ENCODE measurements at places on chromosomes 2 and 18.
A peak's percentile ranks its signal among the peaks of the same experiment; 100 is the strongest.

- DNase-seq: no peak
These were observed 39.9 kb downstream of the KIF1A start for GRCh38 chr2:240780023-240780700.

- DNase-seq: no peak
These were observed 30.5 kb downstream of the FOSL2 start for GRCh38 chr2:28422908-28423741.

DNA sequence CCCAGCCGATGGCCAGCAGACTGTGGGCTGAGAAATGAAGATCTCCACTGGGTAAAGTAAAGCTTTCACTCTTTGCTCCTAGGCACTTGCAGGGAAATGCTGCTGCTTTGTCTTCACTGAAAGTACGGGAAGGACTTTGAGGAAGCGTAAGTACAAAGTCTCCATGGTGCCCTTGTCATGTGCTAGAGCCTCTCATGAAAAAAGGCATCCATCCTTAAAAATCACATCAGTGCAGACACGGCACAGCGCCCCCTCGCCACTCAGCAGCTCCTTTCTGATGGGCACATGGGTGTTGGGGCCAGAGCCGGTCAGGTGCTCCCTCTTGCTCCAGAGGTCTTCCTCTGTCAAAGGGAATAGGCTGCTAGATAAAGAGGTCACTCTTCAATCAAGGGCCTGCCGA lies 109.0 kb upstream of the STPG4 start:
- DNase-seq: no peak

DNA sequence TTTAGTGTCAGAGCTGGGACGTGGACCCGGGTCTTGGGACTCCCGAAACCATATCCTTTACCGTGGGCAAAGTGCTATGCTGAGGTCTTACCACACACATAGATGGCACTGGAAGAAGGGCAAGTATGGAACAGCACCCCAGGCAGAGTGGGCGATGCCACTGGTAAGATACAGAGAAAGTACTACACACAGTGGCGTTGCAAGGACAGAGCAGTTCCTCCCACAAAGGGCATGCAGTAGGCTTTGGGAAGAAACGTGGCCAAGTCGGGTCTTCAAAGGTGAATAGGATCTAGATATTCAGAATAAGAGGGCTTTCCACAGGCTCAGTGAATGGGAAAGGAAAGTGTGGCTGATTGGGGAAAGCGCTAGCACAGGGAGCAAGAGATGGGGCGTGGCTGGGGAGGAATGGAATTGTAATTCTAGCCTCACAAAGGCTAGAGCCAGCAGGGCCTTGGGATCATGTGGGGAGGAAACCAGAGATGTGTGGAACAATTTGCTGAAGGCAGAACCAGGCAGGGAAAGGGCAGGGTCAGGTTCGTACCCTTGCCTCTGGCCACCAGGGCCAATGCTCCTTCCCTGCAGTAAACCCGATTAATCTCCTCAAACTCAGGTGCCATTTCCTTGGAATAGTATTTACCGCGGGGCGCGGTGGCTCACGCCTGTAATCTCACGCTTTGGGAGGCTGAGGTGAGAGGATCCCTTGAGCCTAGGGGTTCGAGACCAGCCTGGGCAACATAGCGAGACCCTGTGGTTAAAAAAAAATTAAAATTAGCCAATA lies 36.0 kb downstream of the PCBP1 start:
- DNase-seq: no peak

GRCh38 chr18:7317804-7318231 lies 86.9 kb downstream of the LRRC30 start:
- no peak for DNase-seq

- DNase-seq: no peak
These were observed 199.5 kb downstream of the RTP5 start for GRCh38 chr2:242069018-242069417.

DNA sequence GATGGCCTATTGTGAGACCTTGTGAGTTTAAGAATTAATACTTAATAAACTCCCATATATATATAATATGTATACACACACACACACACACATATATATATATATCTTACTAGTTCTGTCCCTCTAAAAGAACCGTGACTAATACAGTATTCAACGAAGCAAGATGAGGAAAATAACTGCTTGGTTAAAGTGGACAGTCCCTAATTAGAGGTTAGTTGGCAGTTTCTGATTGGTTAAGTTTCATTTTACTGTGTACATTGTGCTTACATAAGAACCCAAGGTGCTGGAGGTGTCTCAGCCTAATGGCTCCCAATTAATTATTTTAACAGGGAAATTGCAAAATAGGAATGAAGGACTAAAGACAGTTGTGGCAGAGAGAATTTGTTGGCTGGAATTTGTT lies 132.1 kb downstream of the STRN start:
- DNase-seq: no peak

- no peak for DNase-seq
These were observed 408.0 kb upstream of the DDX18 start for GRCh38 chr2:117406443-117406842.

DNA sequence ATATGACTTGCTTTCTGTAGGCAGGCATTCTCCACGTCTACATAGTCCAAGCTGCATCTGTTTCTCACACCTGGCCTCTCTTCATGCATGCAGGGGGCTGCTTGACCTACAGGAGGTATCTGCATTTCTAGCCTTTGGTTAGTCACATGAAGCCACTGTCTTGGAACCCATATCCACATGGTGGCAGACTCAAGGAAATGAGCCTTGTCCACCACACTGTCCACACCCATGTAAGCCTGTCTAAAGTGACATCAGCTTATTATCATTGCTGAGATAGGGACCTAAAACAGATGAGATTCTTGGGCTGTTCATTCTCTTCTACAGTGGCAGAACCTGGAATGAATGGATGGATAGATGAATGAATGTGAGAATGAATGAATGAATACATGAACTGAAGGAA lies 160.4 kb downstream of the DOCK10 start:
- DNase-seq: no peak

GRCh38 chr2:157418239-157418641 lies 25.6 kb downstream of the CYTIP start:
- DNase-seq: peak; percentile 81

DNA sequence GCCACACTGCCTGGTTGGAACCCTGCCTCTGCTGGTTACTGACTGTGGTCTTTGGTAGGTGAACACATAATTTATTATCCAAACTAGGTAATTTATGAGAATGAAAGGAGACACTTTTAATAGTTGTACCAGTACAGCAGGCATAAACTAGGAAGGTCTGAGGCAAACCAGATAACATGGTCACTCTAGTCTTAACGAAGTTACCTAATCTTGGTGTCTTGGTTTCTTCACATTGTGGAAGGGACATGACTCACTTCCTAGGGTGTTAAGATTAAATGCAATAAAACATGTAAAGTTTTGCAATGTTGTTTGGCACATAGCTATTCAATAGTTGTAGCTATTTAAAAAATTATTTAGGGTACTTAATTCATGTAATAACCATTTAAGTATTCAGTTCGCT lies 23.3 kb downstream of the SPTBN1 start:
- DNase-seq: no peak

- DNase-seq: no peak
These were observed 391 bp downstream of the ZNF385B start for GRCh38 chr2:179861027-179861415.

- no peak for DNase-seq
These were observed 254.6 kb upstream of the PIK3C3 start for GRCh38 chr18:41700416-41700815.

GRCh38 chr18:79360933-79361332 lies 34.8 kb upstream of the NFATC1 start:
- DNase-seq: no peak

DNA sequence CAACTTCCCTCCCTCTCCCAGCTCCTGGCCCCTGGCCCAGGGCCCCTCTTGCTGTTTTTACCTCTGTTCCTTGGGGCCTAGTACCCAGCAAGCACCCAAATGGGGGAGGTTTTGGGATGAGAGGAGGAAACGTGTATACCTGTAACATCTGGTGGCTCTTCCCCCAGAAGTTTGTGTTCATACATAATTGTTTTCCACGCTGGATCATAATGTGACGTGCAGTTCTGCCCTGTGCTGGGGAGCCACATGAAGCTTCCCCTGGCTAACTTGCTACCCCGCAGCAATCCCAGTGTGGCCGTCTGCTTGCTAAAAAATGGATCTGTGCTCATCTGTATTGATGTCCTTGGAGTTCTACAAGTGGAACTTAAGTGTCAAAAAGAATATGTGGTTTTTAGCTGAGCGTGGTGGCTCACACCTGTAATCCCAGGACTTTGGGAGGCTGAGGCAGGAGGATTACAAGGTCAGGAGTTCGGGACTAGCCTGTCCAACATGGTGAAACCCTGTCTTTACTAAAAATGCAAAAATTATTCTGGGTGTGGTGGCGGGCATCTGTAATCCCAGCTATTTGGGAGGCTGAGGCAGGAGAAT lies 36.5 kb downstream of the ANO7 start:
- no peak for DNase-seq

DNA sequence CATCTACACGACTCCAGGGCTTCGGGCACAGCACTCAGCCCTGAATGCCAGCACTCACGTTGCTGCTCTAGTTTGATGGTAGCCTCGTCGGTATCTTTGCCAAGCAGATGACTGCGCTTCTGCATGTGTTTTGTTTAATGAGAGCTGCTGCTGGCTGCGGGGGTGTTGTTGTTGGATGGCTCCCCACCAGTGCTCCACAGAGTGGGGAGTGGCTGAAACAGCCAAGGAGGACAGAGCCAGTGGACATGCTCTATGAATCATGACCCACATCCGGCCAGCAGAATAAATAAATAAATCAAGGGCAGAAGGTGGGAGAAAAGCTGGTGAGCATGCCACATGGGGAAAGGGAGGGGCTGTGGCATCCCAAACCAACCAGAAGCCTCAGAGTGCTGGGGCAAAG lies 131.2 kb upstream of the SOX11 start:
- DNase-seq: no peak

DNA sequence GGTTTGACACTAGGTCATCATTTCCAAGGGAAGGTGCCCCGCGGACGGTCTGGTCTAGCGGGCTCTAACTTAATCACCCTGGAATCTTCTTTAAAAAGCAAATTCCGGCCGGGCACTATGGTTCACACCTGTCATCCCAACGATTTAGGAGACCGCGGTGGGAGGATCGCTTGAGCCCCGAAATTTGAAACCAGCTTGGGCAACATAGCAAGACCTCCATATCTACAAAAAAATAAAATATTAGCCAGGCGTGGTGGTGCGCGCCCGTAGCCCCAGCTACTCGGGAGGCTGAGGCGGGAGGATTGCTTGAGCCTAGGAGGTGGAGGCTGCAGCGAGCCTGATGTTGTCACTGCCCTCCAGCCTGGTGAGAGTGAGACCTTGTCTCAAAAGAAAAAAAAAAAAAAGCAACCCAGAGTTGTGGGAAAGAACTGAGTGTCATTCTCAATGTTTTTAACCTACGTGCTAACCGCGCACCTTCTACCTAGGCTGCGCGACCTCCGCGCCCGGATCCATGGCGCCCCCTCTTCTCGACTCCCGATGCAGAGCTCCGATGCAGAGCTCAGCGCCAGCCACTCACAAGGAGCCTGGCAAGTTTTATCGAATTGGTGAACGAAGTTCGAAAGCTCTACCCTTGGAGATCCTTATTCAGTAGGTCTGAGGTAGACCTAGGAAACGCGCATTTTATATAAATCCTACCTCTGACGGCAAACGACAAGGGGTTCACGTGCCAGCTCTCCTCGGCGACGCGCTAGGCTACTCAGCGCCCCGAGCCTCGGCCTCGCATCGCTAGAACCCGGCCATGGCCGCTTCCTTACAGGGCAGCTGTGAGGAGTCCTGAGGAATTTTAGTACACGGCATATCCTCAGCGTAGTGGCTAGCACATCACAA lies 888 bp upstream of the TWSG1 start:
- no peak for DNase-seq

DNA sequence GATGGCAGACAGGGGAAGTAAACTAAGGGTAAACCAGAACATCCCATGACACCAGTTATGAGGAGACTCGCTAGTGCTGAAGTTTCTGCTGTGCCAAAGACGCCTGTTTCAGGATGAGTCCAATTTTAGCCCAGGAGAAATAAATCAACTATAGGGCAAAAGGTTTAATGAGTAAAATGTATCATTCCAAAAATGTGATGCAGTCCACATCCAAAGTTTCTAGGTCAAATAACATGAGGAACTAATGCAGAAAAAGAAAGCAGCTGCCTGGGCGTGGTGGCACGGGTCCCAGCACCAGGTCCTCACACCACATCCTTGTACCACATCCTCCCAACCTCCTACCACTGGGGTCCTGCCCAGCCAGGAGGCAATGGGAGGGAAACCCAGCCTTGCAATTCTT lies 126.9 kb upstream of the CTAGE1 start:
- DNase-seq: no peak

DNA sequence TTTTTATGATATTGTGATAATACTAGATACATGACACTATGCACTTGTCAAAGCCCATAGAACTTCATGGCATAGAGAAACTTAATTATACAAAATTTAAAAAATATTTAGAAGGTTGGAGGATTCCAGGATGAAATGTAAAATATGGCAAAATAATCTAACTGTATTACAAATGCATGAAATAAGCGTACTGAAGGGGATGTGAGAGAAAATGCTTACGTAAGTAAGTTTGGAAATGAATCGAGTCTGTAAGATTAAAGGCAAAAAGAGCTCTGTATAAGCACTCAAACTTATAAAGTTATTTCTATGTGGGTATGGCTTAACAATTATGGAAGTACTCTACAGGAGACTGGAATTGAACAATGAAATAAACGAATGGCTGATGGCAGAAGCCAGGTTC lies 13.4 kb upstream of the CDC42EP3 start:
- DNase-seq: no peak

DNA sequence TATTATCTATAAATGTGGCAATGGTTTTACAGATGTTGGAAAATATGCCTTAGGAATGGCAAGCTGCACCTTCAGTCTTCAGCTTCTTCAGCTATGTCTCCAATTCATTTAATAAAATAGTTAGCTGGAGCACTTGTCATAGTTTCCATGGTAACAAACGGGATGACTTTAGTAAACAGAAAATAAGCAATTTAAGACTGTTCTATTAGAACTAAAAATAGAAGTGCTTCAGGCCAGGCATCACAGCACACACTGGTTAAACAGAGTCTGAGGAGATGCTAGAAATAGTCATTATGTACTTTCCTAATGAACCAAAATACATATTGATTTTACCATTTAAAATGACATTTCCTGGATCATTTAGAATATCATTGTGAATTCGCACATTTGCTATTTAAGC lies 195.0 kb downstream of the GCA start:
- DNase-seq: no peak

- no peak for DNase-seq
These were observed 306.8 kb upstream of the HS6ST1 start for GRCh38 chr2:128625421-128625820.
